ENCODE measurements at places on chromosomes 3 and 15.

- DNase-seq, result no peak
Measured at GRCh38 chr15:24976932-24977331, 22.1 kb downstream of the SNRPN start.

GRCh38 chr15:77628010-77628409 is 4.7 kb downstream of the LINGO1 start:
- DNase-seq, result no peak

DNA sequence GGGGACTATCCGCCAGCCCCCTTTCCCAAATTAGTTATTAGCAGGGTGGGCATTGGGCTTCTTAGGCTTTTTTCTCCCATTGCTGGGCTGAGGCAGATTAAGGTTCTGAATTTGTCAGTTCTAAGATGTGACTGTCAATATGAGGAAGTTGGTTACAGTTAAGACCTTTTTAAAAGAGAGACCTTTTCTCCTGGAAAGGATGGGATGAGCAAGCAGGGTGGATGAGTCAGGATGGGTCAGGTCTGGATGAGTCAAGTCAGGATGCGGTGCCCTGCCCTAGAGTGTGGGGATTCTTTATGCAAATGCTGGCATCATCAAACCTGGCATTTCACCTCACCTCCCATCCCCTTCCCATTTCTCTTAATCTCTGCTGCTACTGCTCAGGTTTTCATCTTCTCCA is 1.9 kb downstream of the AEN start:
- no peak for DNase-seq

GRCh38 chr3:43162230-43163084 is 56.6 kb upstream of the POMGNT2 start:
- peak; percentile 12 for DNase-seq

- DNase-seq, result no peak
Measured at GRCh38 chr15:92654662-92655061, 913 bp downstream of the FAM174B start.
